ENCODE measurements at places on chromosomes 16 and 17.

DNA sequence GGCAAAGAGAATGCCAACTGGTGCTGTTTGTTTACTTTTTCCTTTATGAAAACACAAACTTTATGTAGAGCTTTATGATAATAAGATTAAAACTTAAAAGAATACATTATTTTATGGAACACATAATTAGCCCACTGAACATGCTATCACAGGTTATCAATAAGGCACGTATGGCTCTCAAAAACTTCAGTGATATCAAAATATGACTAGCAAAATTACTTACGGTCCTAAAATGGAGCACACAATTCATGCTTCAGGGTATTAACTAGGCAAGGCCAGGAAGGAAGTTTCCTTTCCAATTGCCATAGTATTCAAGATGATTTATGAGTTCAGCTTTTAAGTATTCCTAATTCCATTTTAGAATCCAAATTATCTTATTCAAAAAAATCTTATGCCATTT is 3.6 kb downstream of the RNF43 start:
- DNase-seq = no peak

- DNase-seq = no peak
Observed at GRCh38 chr16:48215738-48216137, 28.4 kb upstream of the LONP2 start.

GRCh38 chr16:81902025-81902424 is 109.2 kb downstream of the SDR42E1 start:
- DNase-seq = no peak

DNA sequence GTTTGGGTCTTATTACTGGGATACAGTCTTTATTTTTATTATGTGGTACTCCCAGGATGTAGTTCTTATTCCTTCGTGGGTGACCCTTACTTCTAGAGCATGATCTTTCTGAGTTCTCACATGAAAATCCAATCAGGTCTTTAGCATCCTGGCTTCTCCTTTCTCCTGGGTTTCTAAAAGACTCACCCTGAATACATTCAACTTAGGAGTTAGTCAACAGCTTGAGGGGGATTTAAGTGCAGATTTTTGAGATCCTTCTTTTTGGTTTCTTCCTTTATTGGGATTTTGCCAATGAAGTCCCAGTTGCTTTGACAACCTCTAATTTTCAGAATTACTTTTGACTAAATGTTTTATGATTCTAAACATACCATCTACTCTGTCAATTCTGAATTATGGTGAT is 68.2 kb downstream of the SIAH1 start:
- no peak for DNase-seq

DNA sequence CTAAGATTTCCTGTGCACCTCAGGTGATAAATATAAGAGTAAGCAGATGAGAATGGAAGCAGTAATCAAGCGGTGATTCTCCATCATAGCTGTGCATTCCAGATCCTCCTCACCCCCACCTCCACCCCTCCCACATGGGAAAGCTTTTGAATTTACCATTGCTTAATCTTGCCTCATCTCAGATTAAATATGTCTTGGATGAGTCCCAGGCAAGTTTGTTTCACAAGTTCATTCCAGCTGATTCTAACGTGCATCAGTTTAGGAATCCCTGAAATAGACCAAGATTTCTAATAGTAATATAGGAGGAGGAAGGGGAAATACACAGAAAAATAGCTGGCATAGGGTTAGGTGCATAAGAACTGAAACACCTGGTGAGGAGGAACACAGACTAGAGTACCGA is 396.2 kb upstream of the KIF2B start:
- DNase-seq = no peak

- DNase-seq = no peak
Observed at GRCh38 chr16:86736502-86736901, 158.2 kb downstream of the FOXL1 start.

- DNase-seq = no peak
Observed at GRCh38 chr17:40338058-40338457, 26.5 kb downstream of the GJD3 start.

- DNase-seq = no peak
Observed at GRCh38 chr17:80529904-80530292, 14.7 kb upstream of the RPTOR start.

DNA sequence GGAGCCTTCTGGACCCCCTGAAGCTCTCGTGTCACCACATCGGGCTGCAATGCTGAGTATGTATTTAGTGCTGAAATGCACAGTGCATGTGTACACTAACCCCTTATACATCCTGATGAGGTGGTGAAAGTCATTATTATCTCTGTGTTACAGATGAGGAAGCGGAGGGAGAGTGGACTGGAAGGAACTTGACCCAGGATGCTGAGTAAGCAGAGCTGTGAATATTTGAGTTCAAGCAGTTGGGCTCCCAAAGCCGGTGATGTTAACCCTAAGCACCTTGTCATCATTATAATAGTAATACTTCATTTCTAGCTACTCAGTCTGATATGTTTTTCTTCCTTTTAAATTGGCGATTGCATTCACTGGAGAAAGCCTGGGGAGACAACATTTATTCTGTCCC is 25.9 kb upstream of the NKD1 start:
- no peak for DNase-seq

GRCh38 chr17:50539762-50540559 is 7.0 kb upstream of the SPATA20 start:
- no peak for DNase-seq

DNA sequence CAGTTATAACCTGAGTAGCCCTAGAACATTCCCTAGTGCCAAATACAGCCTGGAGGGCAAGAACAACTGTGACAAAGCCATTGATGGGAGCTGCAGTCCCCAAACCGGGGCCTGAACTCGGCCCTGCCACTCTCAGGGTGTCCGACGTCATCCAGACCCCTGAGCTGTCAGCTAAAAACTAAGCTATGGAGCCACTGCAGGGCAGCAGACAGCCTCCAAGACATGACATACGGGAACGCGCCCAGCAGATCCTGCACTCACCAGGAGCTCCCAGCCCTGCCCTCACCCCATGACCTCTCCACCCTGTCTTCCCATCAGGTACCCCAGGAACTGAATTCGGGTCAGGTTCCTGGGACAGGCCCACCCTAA is 28.4 kb downstream of the KDM8 start:
- no peak for DNase-seq

DNA sequence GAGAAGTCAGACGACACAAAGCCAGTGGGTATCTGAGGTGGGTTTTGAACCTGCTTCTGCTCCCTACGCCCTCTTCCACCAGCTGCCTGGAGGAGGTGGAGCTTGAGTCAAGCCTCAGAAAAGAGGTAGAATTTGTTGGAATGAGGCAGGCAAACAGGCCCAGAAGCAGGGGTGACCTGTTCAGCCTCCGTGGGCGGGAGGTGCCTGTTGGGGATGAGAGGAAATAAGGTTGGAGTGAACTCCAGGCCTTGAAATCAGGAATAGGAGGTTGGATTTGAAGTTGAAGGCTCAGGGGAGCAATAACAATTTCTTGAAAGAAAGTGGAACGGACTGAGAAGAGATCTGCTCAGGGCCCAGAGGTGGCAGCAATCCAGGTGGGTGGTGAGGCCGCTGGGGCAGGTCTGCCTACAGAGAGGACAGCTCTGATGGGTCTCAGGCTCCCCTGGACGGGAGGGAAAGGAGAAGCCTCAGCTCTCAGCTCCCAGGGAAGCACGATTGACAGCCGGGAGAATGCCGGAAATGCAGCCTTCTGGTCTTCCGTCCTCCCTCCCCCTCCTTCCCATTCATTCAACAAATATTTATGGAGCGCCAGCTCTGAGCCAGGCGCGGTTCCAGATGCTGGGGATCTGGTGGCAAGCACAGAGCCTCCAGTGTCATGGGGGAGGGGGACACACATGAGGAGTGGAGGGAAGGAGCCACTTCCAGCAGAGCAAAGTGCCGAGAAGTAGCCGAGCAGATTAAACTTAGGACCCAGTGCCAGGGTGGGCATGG is 61.9 kb upstream of the CIBAR2 start:
- no peak for DNase-seq

DNA sequence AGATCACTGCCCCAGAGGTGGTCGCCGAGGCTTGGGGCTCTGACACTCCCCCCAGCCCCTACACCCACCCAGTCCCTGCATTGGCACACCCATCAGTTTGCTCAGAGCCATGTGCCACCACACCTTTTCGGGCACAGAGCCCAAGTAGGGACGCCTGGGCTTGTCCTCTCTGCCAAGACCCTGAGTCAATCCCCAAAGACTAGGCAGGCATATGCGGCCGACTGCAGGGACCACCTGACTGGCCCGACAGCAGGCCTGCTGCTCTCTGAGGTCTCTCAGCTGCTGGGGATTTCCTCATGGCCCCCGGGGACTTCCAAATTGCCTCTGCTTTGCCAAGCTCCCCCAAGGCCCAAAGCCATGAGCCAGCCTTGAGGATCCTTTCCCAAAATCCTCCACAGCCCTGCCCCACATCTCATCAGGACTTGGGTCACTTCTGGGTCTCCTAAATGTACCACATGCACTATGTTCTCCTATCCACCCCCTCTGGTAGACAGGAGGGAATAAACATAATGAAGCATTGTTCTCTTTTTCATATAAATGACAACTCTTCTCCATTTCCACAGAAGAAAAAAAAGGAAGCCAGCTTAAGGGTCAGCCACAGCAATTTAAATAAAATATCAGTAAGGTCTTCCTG is 30.6 kb downstream of the MYO18A start:
- no peak for DNase-seq
